ENCODE measurements at places on chromosomes 16 and 17.

DNA sequence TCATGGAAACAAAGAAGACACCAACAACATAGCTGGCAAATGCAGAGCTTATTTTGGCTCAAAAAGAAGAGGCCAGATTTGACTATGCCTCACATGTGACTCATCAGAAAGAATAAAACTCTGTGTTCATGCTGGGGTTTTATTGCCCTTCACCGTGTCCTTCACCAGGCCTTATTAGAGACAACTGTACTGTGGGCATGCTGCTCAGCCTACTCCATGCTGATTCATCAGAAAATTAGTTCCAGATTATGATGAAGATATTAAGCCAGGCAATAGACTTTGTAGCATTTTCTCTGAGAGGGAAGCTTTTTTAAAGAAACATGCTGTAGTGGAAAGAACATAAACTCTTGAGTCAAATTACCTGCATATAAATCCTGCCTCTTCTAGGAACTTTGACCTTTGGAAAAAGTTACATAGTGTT lies 89.8 kb downstream of the CYB561 start:
- no peak for DNase-seq

GRCh38 chr17:3935140-3935542 lies 18.9 kb upstream of the P2RX1 start:
- DNase-seq, result peak; percentile 18

GRCh38 chr16:11350519-11350918 lies 5.3 kb downstream of the RMI2 start:
- no peak for DNase-seq

- DNase-seq, result no peak
Measured at GRCh38 chr17:68054296-68054900, 18.9 kb downstream of the KPNA2 start.

GRCh38 chr17:633133-633532 lies 81.5 kb downstream of the VPS53 start:
- DNase-seq, result no peak

GRCh38 chr16:69194488-69194887 lies 7.5 kb downstream of the SNTB2 start:
- no peak for DNase-seq

- no peak for DNase-seq
Measured at GRCh38 chr16:2194166-2194834, 2.1 kb downstream of the CASKIN1 start.

DNA sequence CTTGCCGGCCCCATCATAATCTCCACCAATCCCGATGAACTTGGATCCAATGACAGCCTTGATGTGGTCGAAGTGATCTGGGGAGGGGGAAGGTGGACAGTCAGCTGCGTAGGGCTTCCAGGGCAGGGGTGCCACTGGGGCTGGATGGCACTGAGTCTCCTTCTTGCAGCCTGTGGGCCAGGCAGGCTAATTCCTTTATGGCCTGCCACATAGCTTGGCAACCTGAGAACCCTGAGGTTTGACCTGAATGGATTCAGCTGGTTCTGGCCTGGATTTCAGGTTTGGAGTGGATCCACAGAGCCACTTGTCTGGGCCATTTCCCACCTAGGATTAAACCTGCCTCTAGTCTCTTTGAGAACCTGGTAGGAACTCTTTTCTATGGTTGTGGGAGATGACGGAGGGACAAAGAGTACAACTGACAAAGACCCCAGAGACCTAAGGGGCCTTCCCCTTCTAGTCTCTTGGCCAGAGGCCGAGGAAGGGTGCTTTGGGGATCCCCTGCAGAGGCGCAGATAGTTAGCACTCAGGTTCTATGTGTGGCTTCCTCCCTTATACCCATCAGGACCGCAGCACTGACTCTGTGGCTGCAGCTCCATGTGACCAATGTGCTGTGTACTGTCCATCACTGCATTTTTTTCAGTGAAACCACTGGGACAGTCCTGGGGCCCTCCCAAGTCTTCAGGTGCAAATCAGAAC lies 9.2 kb upstream of the DPEP3 start:
- DNase-seq, result no peak

DNA sequence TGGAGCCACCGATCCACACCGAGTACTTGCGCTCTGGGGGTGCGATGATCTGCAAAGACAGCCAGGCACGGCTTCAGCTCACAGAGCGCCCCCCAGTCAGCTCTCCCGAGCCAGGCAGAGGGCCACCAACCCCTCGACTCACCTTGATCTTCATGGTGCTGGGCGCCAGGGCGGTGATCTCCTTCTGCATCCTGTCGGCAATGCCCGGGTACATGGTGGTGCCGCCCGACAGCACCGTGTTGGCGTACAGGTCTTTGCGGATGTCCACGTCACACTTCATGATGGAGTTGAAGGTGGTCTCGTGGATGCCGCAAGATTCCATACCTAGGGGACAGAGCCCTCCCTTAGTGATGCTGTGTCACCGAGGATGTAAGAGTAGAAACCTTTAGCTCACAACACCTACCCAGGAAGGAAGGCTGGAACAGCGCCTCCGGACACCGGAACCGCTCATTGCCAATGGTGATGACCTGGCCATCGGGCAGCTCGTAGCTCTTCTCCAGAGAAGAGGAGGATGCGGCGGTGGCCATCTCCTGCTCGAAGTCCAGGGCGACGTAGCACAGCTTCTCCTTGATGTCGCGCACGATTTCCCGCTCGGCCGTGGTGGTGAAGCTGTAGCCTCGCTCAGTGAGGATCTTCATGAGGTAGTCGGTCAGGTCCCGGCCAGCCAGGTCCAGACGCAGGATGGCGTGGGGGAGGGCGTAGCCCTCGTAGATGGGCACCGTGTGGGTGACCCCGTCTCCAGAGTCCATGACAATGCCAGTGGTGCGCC lies 1.6 kb downstream of the ACTG1 start:
- peak; percentile 33 for DNase-seq

GRCh38 chr17:11170881-11171280 lies 70.1 kb upstream of the SHISA6 start:
- DNase-seq, result no peak

DNA sequence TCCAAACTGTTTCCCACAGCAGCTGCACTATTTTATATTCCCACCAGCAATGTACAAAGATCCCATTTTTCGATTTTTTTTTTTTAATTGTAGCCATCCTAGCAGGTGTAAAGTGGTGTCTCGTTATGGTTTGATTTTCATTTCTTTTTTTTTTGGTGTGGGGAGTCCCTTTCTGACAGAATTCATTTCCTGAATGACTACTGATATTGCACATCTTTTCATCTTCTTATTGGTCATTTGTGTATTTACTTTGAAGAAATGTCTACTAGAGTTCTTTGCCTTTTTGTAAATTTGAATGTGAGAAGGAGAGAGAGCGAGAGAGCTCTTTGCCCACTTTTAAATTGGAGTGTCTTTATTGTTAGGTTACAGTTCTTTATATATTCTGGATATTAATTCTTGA lies 14.0 kb downstream of the CYB5B start:
- no peak for DNase-seq

DNA sequence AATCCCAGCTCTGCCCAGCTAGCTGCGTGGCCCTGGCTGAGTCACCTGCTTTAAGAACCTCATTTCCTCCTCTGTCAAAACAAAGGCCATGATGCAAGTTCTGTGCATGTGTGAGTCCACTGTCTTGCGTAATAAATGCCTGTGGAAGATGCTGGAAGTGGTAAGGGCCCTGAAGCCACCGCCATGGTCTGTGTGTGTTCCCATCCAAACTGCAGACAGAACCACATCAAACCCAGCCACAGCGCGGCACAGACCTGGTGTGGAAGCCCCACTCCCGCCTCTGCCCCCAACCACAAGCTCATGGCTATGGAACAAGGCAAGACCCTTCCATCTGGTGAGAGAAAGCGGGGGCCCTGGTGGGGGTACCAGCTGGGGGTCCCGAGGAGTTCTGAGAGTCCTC lies 26.0 kb downstream of the NECAB2 start:
- DNase-seq, result no peak

DNA sequence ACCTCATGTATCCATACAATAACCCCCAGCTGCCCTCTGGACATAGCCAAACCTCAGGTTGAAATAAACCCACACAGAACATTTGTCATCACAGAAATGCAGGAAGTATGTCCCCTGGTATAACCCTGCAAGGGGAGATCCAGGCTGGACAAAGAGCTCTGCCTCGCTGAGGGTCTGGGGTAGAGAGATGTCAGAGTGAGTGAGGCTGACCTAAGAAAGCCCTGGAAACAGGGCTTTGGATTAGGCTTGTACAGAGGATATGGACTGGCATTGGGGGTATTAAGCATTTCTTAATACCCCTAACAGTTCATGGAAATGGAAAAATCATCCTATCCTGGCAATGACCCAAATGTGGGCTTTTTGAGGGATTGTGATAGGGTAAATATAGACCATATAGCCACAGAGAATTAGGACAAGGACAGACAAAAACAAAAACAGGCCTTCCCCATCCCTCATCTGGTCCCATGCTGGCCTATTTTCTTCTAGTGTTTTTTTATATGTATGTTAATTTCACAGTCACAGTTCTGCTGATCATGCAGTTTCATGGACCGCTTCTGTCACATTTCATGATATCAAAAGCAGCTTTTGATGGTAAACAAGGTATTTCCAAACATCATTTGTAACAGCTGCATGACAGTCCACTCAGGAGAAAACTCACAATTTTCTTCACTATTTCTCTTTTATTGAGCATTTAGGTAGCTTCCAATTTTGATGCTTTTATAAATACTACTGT lies 26.1 kb downstream of the PLXDC1 start:
- DNase-seq, result no peak

DNA sequence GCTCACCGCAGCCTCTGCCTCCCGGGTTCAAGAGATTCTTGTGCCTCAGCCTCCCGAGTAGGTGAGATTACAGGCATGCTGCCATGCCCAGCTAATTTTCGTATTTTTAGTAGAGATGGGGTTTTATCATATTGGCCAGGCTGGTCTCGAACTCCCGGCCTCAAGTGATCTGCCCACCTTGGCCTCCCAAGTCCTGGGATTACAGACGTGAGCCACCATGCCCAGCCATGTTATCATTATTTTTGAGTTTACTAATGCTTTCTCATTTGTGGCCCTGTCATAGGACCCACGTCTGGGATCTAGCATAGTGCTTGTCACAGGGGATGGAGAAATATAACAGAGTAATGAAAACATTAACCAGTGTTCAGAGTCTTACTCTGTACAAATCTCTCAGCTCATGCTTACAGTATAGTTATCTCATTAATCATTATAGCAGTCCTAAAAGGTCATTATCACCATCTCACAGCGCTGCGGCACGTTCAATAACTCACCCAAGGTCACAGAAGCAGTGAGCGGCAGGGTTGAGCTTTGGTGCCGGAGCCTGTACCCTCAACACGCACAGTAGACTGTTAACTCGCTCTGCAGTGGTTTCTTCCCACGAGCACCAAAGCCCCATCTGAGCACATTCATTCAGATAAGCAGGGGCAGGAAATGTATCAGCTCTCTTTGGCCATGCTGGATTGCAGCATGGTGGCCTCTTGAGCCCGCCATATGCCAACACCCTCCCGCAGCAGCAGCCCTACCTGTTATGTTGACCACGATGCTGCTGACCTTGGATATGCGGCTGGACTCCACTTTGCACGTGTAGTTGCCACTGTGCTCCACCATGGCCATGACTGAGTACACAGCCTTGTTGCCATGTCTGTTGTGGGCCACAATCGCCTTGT lies 21.4 kb downstream of the PECAM1 start:
- no peak for DNase-seq

GRCh38 chr17:68835071-68835470 lies 120.1 kb downstream of the ABCA8 start:
- no peak for DNase-seq

DNA sequence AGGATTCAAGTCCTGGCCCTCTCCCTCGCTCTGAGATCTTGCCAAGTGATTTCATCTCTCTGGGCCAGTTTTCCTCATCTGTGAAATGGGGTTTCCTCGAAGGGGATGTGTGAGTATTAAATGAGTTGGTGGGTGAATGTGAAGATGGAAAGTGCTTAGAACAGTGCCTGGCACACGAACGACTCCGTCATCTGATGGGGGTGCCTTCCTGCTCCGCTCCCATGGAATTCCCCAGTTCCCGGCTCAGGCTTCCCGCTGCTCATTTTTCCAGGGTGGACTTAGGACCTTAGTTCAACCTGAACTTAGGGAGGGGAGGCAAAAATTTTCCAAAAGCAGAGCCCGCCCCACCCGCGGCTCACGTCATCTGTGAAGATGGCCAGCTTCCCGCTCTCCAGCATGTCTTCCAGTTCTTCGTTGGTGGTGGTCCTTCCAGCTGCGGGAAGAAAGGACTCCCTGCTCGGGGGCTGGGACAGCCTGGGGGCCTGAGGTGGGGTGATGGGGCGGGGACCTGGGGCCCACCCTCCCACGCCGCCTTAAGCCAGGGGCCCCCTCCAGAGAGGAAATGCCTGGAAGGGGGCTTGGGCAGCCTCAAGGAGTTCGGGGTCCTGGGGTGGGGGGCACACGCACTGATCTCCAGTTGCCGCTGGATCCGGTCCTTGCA lies 11.4 kb downstream of the HSD3B7 start:
- no peak for DNase-seq

GRCh38 chr17:4444782-4445473 lies 11.2 kb downstream of the SPNS3 start:
- no peak for DNase-seq

DNA sequence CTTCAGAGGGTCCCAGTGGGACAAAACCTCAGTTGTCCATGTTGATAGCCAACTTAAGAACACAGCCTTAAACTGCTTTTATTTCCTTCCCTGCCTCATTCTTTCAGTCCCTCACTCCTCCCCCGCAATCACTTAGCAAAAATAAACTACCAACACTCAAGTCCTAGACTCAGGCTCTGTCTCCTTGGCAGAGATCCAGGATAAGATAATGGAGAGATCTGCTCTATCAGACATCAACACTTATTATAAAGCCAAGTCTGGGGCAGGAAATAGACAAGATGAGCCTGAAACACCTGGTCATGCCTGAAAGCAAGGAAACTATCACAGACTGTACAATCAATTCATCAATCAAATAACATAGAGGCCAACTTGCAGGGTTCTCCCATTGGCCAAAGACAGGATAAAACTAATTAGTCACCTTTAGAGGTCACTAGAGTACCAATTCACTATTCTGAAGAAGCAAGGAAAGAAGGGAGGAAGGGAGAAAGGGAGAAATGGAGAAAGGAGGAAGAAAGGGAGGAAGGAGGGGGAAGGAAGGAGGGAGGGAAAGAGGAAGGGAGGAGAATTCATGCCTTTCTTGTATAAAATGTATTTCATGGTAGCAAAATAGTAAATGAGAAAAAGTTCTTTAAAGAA lies 15.7 kb downstream of the HYDIN start:
- DNase-seq, result no peak

DNA sequence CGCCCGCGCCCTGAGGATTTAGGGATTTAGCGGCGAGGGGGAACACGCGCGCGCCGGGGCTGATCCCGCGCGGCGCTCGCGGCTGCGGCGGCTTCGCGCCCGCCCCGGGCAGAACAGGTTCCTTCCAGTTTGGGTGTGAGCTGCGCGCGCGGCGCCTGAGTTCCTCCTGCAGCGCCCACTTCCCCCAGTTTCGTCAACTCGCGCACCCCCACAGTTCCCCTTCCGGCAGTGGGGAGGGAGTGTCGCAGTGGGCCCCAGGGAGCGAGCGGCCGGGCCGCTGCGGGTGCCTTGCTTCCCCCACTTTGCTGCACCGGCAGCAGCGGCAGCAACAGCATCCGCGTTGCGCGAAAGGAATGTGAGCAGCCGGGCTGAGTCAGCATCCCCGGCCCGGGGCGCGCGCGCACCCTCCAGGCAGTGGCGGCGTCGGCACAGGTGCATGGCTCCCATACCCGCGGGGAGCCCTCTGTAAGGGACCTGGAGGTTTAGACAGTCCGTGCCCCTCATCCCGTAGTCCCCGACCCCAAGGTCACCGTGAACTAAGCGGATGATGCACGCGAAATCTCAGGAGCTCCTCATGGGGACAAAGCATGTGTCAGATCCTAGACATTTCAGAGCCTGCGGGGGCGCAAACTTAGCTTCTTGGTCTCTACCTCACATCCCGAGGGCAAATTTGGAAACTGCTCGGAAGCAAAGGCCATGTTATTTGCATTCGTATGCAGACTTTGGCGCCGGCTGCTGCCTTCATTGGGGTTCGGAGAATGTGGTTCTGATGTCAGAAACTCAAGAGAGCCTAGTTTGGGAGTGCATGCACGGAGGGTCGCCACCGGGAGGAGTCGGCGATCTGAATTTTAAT lies 767 bp downstream of the ARSG start:
- DNase-seq, result peak; percentile 86

All from stimulated activated CD4-positive, alpha-beta T cell treated with anti-CD3 and anti-CD28 coated beads, Interleukin-4, amount 100 ng/mL, for 1 hour (primary cell).